ENCODE measurements at places on chromosomes 11 and 22.

GRCh38 chr11:70272009-70272408 lies 1.5 kb downstream of the PPFIA1 start:
- no peak for DNase-seq

DNA sequence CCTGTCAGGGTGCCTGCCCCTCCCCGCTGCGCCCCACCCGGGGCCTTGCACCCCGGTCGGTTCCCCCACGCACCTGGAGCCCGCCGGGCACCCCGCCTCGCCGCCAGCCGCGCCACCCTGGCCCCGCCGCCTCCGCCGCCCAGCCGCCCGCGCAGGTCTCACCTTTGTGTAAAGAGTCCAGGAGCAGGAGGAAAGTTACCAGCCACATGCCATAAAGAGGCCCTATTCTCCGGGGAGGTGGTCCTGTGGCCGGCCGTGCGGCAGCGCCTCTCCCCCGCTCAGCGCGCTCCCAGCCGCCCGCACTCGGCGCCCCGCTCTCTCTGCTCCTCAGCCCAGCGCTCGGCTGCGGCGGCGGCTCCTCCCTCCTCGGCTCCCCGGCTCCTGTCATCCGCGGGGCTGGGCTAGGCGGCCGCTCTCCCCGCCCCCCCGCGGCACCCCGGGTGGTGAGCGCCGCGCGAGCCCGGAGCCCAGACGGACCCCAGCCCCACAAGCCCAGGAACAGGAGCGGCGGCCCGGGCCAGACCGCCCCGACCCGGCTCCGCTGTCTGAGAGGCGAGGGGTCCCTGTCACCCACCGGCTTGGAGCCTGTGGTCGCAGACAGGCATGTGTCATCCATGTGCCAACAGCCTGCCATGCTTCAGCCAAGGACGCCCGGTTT lies at the start of gene DSCAML1:
TSS of gene DSCAML1 (minus strand) at position 345 of the 658 bp plus-strand sequence. CDS start at position 208, 137 bp downstream.
- DNase-seq, result no peak

- no peak for DNase-seq
Measured at GRCh38 chr22:17980638-17981051, 43.7 kb downstream of the MICAL3 start.

- no peak for DNase-seq
Measured at GRCh38 chr22:19271856-19272535, 19.5 kb downstream of the CLTCL1 start.

DNA sequence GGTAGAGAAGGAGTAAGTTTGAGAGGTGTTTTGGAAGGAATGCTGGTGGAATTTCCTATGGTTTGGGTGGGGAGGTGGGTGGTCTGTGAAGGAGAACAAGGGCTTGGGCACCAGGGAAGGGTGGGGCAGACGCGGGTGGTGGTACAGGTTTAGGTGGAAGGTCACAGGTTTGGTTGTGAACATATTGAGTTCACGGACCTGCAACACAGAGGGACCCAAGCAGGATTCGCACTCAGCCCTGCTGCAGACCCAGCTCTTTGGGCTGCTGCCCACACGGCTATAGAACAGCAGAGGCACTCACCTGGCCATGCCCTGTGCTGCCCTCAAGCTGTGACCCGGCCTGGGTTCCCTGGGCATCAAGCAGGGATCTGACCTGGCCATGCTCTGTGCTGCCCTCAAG lies 33.5 kb upstream of the EMID1 start:
- DNase-seq, result no peak

GRCh38 chr22:23549198-23549595 lies 30.9 kb downstream of the IGLL1 start:
- DNase-seq, result no peak

- no peak for DNase-seq
Measured at GRCh38 chr11:66335531-66336233, 552 bp downstream of the RIN1 start.

DNA sequence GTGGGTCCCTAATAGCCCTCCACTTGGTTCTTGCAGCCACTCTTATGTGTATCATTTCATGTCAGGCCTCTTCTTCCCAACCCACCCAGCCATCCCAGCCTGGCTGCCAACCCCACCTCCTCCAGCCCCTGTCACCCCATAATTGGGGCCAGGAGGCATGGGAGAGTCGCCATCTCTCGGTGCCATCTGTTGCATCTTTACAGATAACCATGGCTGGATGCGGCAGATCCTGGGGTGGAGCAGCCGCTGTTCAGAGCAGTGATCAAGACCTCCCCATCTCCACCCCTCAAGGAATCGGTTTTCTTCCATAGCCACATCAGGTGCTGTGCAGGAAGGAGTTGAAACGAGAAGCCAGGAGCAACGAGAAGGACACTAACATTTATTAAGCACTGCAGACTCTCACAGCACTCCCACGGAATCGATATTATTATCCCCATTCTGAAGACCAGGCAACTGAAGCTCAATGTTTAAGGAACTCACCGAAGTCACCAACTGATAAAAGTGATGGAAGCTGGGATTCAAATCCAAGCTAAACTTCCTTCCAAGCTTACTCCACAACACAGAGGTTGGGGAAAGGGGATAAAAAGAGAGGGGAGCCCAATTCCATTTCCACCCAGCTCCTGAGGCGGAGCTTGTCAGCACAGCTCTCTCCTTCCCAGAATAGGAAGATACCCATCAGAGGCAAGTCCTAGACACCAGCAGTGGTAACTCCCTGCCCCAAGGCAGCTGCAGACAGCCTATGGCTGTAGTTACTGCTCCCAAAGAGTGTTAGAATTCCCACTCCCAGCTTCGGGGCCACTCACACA lies 2.7 kb downstream of the SLC43A1 start:
- DNase-seq, result no peak

GRCh38 chr11:17767914-17768313 lies 33.3 kb downstream of the KCNC1 start:
- no peak for DNase-seq

- no peak for DNase-seq
Measured at GRCh38 chr11:23556163-23556750, 696.0 kb upstream of the CCDC179 start.

DNA sequence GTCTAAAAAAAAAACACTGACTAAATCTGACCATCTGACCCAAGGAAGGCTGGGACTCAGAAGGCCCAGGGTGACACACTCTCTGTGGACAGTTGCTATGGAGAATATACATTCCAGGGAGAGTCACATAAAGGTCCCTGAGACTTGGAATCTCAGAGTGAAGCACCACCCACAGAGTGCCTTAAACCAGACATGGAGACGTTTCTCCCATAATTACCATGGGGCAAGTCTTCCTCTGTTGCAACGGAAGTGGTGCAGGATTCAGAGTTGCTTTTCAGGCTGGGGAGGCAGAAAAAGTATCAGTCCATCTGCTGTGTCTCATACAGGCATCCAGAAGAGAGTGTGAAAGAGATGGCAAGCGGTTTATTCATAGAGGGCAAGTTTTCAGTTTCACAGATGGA lies 58.7 kb upstream of the SLN start:
- DNase-seq, result no peak

DNA sequence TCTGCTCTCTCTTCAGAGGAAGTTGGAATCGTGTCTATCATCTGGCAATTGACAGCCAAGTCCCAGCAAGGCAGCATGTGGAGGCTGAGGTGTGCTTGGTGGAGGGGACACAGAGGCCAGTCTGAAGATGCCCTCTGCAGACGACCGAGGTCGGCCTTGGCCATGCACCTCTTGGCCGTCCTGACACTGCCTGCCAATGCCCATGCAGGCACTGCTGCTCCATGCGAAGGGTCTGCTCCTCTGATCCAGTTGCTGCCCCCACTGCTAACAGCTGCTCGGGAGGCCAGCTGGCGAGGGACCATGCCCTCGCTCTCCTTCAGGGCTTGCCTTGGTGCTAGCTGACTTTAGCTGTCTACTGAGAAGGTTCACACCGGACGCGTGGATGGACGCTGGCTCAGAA lies 527.9 kb downstream of the OPCML start:
- DNase-seq, result no peak

GRCh38 chr22:24822471-24822870 lies 16.5 kb downstream of the SGSM1 start:
- no peak for DNase-seq

DNA sequence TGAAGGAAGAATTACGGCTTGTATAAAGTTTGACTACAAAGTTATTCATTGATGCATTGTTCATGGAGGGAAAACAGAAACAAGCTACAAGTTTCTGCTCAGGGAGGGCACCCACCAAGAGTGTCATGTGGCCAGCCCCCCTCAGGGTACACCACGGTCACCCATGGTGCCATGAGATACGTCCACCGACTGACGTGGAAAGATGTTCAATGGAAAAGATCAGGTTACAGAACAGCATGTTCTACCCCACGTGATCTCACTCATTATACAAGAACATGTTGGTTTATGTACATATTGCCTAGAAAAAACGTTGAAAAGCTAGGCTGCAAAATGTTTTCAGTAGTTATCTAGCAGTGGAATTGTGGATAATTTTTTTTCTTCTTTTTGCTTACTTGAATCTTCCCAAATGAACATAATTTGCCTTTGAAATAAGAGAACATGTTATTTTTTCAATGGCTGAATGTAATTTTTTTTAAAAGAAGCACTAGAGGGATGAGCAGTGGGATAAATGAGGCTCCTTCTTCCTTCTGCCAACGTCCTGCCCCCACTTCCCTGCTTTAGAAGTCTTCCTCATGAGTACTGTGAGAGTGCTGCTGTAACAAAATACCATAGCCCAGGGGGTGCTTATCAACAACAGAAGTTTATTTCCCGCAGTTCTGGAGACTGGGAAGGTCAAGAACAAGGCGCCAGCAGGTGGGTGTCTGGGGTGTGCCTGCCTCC lies 22.5 kb downstream of the RCN1 start:
- no peak for DNase-seq

GRCh38 chr22:30044881-30045493 lies 35.3 kb upstream of the HORMAD2 start:
- DNase-seq, result no peak

DNA sequence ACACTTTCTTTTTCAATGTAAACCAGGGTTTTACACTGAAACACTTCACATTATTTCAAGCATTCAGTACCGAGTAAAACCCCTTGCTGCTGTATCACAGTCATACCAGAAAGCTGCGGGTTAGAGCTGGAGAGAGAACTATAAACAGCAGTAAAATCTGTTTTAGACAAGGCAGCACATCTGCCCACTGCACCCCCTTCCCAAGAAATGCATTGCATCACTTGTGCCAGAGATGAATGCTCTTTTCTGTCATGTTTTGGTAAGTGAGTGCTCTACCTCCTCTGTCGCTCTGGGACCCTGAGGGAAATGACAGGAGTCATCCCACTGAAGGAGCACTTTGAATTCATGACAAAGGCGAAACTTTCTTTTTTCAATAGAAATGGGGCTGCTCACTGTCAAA lies 107.2 kb downstream of the MAML2 start:
- DNase-seq, result no peak

- no peak for DNase-seq
Measured at GRCh38 chr22:38954414-38955043, 2.9 kb upstream of the APOBEC3A start.

DNA sequence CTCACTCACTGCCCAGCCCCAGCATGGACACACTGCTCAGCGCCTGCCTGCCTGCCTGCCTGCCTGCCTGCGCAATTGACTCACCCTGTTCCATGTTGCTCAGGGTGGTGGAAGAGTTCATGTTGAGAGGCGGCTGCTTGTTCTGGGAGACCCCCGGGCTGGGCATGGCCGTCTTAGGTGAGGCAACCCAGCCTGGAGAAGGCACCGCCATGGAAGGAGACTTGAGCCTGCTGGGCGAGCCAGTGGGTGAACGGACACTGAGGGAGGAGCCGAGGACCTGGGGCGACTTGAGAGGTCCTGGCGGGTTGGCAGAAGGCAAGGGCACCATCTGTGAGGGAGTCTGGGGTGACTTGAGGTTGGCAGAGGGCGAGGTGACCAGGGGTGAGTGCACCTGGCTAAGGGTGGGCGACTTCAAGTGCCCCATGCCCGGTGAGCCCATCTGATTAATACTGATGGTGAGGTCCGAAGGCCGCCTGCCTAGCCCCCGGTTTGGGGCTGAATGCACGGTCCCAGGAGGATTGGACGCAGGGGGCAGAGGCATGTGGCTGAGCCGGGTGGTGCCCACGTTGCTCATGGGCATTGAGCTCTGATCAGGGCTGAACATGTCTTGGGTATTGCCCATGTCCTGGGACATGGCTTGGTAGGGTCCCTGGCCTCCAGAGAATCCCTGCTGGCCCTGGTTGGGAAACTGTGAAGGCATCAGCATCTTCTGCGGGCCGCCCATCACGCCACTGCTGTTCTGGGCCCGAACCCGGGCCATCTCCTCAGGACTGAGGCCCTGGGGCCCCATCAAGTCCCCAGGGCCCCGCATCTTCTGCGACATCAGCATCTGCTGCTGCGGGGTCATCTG lies 17.1 kb downstream of the CXCR5 start:
- no peak for DNase-seq

GRCh38 chr11:70158201-70158600 lies 44.9 kb upstream of the FADD start:
- no peak for DNase-seq

All from fibroblast of skin of left biceps (primary cell).